Pancreas (tissue), 10 donors: ENCODE measurements at places on chromosomes 11 and 22. TPM values are rescaled to one million over a fixed set of nuclear protein-coding genes. Genes with fewer than 3 reads are reported as not detected.
A peak's percentile ranks its signal among the peaks of the same experiment; 100 is the strongest.

Gene ACP2
- total RNA-seq, result 27.7 TPM

Gene THYN1
- 14.3 TPM for total RNA-seq

Gene TMEM191C
- total RNA-seq, result 0.51 TPM

Gene LSP1
- total RNA-seq, result 2.4 TPM

Gene LARGE2
- total RNA-seq, result 19.2 TPM

Gene UBQLN3
- total RNA-seq, result not detected

Gene HTR3B
- not detected for total RNA-seq

Gene MOGAT2
- not detected for total RNA-seq

Gene VSIG10L2
- total RNA-seq, result 0.52 TPM

Gene MMP11
- total RNA-seq, result 0.60 TPM

Gene NTM
- total RNA-seq, result 0.28 TPM

Gene APOA4
- not detected for total RNA-seq

Gene TMA7B
- total RNA-seq, result not detected

Gene CECR2
- total RNA-seq, result 3.6 TPM

DNA sequence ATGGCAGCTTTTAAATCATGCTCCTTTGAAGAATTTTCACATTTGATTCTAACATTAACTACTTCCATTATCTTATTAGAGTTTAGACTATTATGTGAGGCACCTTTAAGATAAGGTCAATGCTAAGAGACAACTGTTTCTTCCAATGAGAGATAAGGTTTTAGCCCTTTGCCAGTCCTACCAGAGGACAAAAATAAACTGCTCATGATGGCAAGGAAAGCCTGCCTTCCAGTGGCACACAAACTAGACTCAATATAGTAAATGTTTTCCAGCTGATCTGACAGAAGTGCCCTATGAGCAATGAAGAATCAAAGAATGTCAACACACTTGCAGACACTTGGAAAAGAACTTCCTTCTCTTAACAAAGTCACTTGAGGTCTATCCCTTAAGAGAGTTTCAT lies 1152.4 kb upstream of the CCDC90B start:
- H3K27me3 ChIP-seq, result no peaks in the 10 kb centered on the region
- no peak for DNase-seq
- H3K4me1 ChIP-seq, result no peaks in the 10 kb centered on the region
- no peak overlapping the region for H3K4me3 ChIP-seq

DNA sequence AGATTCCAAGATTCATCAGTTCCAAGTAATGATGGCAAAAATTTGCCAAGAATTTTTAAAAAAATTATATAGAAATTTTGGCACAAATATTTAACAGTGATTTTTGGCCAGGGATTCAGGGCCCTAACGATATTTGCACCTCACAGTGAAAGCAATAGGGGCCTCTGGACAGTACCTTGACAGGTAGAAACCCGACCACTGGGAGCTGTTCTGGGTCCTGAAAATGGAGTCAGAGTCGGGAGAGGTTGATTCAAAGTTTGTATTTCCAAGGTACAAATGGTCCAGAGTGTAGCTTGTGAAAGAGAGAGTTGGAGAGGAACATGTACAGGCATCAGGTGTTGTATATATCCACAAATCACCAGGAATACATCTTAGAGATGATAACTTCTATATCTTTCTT lies 41.6 kb downstream of the MRGPRX2 start:
- no peak overlapping the region for H3K4me3 ChIP-seq
- no peaks in the 10 kb centered on the region for H3K27me3 ChIP-seq
- no peaks in the 10 kb centered on the region for H3K4me1 ChIP-seq
- H3K27ac ChIP-seq, result no peak overlapping the region

GRCh38 chr11:104146421-104146820 lies 17.5 kb downstream of the PDGFD start:
- no peak for DNase-seq
- no peak overlapping the region for H3K27ac ChIP-seq
- H3K27me3 ChIP-seq, result no peaks in the 10 kb centered on the region
- no peak overlapping the region for H3K4me3 ChIP-seq
- no peaks in the 10 kb centered on the region for H3K4me1 ChIP-seq
- H3K36me3 ChIP-seq, result no peaks in the 10 kb centered on the region

GRCh38 chr11:122872046-122872445 lies 10.5 kb upstream of the JHY start:
- H3K27me3 ChIP-seq, result no peaks in the 10 kb centered on the region
- no peak overlapping the region for H3K4me3 ChIP-seq
- no peak overlapping the region for H3K27ac ChIP-seq
- no peak for DNase-seq
- no peaks in the 10 kb centered on the region for H3K36me3 ChIP-seq
- H3K4me1 ChIP-seq, result no peaks in the 10 kb centered on the region

DNA sequence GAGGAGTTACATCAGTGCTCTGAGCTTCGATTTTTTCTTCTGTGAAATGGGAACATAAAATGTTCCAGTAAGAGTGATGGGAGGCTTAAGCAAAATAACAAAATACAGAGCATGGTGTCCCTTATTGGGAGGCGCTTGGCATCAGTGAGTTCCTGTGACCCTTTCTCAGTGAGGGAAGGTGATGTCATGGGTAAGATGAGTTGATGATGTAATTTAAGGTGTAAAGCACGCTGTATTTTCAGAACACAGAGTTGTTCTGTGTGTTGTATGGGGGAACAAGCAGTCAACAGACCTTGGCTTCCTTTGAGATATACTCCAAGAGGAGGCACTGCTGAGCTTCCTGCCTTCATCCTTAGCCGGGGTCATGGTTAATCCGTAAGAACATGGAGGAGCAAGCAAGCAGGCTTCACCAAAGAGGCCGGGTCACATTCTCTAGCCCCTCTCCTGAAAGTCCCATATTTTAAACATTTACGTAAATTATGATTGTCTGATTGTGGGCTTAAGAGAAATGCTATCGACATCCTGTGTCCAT lies 266.7 kb downstream of the LARGE1 start:
- no peak for DNase-seq
- H3K27me3 ChIP-seq, result no peaks in the 10 kb centered on the region
- no peak overlapping the region for H3K4me3 ChIP-seq
- no peaks in the 10 kb centered on the region for H3K36me3 ChIP-seq

GRCh38 chr22:30262917-30263741 lies 3.5 kb downstream of the OSM start:
- peak; percentile 43 for DNase-seq
- H3K4me1 ChIP-seq, result no peaks in the 10 kb centered on the region
- no peaks in the 10 kb centered on the region for H3K36me3 ChIP-seq
- H3K27ac ChIP-seq, result no peak overlapping the region

- DNase-seq, result no peak
- H3K4me1 ChIP-seq, result peaks cover 25% of the 10 kb centered on the region
- no peak overlapping the region for H3K4me3 ChIP-seq
- no peaks in the 10 kb centered on the region for H3K27me3 ChIP-seq
- no peak overlapping the region for H3K27ac ChIP-seq
- no peaks in the 10 kb centered on the region for H3K36me3 ChIP-seq
These were observed 161.6 kb upstream of the BDNF start for GRCh38 chr11:27861706-27862430.

- no peak overlapping the region for H3K27ac ChIP-seq
- no peak overlapping the region for H3K4me3 ChIP-seq
- H3K27me3 ChIP-seq, result no peaks in the 10 kb centered on the region
- no peaks in the 10 kb centered on the region for H3K4me1 ChIP-seq
These were observed 56.0 kb upstream of the OR5AK2 start for GRCh38 chr11:56932572-56933220.

- DNase-seq, result no peak
- no peaks in the 10 kb centered on the region for H3K36me3 ChIP-seq
- no peaks in the 10 kb centered on the region for H3K4me1 ChIP-seq
- no peaks in the 10 kb centered on the region for H3K27me3 ChIP-seq
These were observed 116.0 kb downstream of the KIRREL3 start for GRCh38 chr11:126884594-126884993.

GRCh38 chr22:43446916-43447315 lies 35.1 kb downstream of the MPPED1 start:
- H3K4me1 ChIP-seq, result no peaks in the 10 kb centered on the region
- H3K27me3 ChIP-seq, result no peaks in the 10 kb centered on the region
- no peak overlapping the region for H3K27ac ChIP-seq

- DNase-seq, result no peak
- H3K4me1 ChIP-seq, result no peaks in the 10 kb centered on the region
- H3K36me3 ChIP-seq, result no peaks in the 10 kb centered on the region
- no peak overlapping the region for H3K27ac ChIP-seq
- H3K27me3 ChIP-seq, result no peaks in the 10 kb centered on the region
These were observed 142.0 kb upstream of the FAT3 start for GRCh38 chr11:92082652-92083051.

DNA sequence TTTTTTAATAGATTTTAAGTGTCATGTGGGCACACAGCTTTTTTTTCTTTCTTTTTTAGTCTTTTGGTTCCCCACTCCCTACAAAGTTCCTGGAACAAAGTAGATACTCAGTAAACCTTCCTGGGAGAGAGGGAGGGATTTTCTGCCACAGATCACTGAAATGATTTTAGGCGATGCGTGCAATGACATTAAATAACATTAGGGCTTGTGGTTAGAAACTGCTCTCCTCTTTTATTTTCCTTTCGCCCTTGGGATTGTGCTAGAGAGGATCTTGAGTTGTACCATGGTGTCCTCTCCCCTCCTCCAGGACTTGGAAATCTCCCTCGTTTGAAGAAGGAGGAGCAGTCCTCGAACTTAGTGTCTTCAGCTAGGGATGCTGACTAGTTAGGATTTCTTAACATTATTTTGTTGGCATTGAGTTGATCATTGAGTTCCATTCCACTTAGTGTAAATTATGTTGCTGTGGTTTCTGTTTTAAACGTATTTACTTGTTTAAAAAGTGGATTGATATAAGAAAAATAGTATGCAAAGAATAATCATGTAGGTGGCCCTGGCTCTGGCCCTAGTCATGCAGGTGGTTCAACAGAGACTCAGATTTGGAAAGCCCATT lies 88.4 kb downstream of the TRAF6 start:
- DNase-seq, result no peak
- no peaks in the 10 kb centered on the region for H3K27me3 ChIP-seq
- no peaks in the 10 kb centered on the region for H3K36me3 ChIP-seq
- H3K27ac ChIP-seq, result no peak overlapping the region

DNA sequence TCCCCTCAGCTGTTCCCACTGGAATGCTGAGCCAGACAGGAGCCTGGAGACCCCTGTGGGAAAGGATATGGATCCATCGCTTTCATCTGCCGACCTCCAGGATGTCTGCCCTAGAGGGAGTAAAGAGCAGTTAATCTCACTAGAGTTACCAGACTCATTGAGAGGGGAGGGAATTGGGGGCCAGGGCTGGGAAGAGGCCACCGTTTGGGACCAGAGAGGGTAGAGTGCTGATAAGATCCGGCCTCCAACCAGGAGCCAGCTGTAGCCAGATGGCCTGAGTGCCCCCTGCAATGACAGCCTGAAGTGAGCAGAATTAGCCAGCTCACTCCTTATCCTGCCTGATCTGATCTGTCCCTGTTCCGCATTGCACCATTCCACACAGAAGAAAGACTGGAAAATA lies 3.7 kb upstream of the APLNR start:
- H3K27me3 ChIP-seq, result no peaks in the 10 kb centered on the region
- DNase-seq, result no peak
- H3K27ac ChIP-seq, result no peak overlapping the region
- no peaks in the 10 kb centered on the region for H3K36me3 ChIP-seq
- H3K4me1 ChIP-seq, result no peaks in the 10 kb centered on the region

GRCh38 chr22:45993841-45994240 lies 16.9 kb upstream of the WNT7B start:
- no peaks in the 10 kb centered on the region for H3K36me3 ChIP-seq
- peak; percentile 4 for DNase-seq
- H3K27me3 ChIP-seq, result no peaks in the 10 kb centered on the region

GRCh38 chr11:75516140-75516539 lies 9.6 kb downstream of the GDPD5 start:
- no peak overlapping the region for H3K4me3 ChIP-seq
- no peak for DNase-seq
- H3K36me3 ChIP-seq, result no peaks in the 10 kb centered on the region
- H3K27me3 ChIP-seq, result no peaks in the 10 kb centered on the region
- no peaks in the 10 kb centered on the region for H3K4me1 ChIP-seq

GRCh38 chr22:25514436-25515180 lies 49.9 kb upstream of the GRK3 start:
- no peaks in the 10 kb centered on the region for H3K27me3 ChIP-seq
- no peak for DNase-seq
- H3K4me3 ChIP-seq, result no peak overlapping the region
- H3K36me3 ChIP-seq, result no peaks in the 10 kb centered on the region

- DNase-seq, result peak; percentile 60
- H3K36me3 ChIP-seq, result no peaks in the 10 kb centered on the region
- no peak overlapping the region for H3K4me3 ChIP-seq
- peak overlapping the region; percentile 91 for H3K27ac ChIP-seq
These were observed 4.2 kb upstream of the FXYD2 start for GRCh38 chr11:117828611-117829368.

GRCh38 chr11:22467248-22467647 lies 129.1 kb downstream of the SLC17A6 start:
- no peak overlapping the region for H3K27ac ChIP-seq
- H3K36me3 ChIP-seq, result no peaks in the 10 kb centered on the region
- H3K4me3 ChIP-seq, result no peak overlapping the region
- H3K4me1 ChIP-seq, result no peaks in the 10 kb centered on the region

- H3K4me1 ChIP-seq, result no peaks in the 10 kb centered on the region
- H3K36me3 ChIP-seq, result no peaks in the 10 kb centered on the region
- no peaks in the 10 kb centered on the region for H3K27me3 ChIP-seq
- no peak overlapping the region for H3K27ac ChIP-seq
These were observed 213.9 kb upstream of the UBASH3B start for GRCh38 chr11:122441666-122442035.

- H3K36me3 ChIP-seq, result no peaks in the 10 kb centered on the region
- no peak overlapping the region for H3K4me3 ChIP-seq
- no peaks in the 10 kb centered on the region for H3K27me3 ChIP-seq
- no peak for DNase-seq
- H3K27ac ChIP-seq, result no peak overlapping the region
These were observed 892.4 kb downstream of the KCNA4 start for GRCh38 chr11:29124470-29124869.

- H3K4me3 ChIP-seq, result no peak overlapping the region
- no peaks in the 10 kb centered on the region for H3K27me3 ChIP-seq
- no peak for DNase-seq
- no peak overlapping the region for H3K27ac ChIP-seq
- no peaks in the 10 kb centered on the region for H3K36me3 ChIP-seq
- H3K4me1 ChIP-seq, result no peaks in the 10 kb centered on the region
These were observed 11.4 kb downstream of the DNAL4 start for GRCh38 chr22:38782402-38783094.
